ENCODE measurements at places on chromosomes 6 and 20.

- no peak for DNase-seq
Measured at GRCh38 chr6:82775361-82775760, 290.3 kb downstream of the UBE3D start.

DNA sequence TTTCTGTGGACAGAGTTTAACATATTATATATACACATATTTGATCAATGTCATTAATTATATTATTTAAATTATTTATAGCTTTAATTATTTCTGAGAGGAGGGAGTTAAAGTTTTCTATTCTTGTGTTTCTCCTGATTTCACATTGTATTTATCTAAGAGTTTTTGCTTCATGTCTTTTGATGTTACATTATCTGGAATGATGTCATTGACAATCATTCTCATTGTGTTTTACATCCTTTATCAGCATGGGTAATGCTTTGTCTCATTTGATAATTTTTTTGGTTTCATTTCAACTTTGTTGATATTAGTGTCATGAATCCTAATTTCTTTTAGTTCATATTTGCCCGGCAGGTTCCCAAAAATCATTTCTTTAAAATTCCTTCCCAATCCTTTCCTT is 56.7 kb upstream of the TOX2 start:
- no peak for DNase-seq

- no peak for DNase-seq
Measured at GRCh38 chr6:34149831-34150400, 4.0 kb upstream of the GRM4 start.

DNA sequence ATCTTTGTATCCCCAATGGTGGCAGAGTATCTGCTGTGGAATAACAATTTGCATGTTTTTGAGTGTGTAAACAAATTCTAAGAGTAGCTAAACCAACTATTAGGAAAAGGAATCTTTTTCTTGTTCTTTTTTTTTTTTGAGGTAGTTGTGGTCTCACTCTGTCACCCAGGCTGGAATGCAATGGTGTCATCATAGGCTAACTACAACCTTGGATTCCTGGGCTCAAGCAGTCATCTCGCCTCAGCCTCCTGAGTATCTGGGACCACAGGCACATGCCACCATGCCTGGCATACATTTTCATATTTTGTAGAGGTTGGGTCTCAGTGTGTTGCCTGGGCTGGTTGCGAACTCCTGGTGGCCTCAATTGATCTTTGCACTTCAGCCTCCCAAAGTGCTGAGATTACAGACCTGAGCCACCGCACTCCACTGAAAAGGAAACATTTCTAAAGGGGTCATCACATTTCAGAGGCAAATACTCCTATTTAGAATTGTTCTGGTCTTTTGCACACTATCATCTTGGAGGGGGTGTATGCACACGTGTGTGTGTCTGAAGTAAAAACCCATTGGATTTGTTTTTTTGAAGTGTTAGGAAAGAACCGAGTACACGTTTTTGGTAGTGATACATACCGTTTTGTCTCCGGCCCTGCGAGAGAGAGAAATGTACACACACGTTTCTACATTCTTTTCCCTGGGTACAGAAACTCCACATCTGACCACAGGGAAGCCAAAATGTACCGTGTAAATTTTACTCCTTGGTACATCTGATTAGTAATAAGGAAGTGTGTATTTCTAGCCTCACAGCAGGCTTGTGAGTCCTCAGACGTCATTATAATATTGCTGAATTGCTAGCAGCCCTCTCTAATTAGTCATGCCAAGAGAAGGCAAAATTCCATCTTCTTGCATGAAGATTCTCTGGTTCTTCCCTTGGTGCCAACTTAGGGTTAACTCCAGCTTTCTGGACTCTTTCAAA is 183.6 kb downstream of the JARID2 start:
- no peak for DNase-seq

- no peak for DNase-seq
Measured at GRCh38 chr6:131059486-131059885, 3.6 kb downstream of the EPB41L2 start.

DNA sequence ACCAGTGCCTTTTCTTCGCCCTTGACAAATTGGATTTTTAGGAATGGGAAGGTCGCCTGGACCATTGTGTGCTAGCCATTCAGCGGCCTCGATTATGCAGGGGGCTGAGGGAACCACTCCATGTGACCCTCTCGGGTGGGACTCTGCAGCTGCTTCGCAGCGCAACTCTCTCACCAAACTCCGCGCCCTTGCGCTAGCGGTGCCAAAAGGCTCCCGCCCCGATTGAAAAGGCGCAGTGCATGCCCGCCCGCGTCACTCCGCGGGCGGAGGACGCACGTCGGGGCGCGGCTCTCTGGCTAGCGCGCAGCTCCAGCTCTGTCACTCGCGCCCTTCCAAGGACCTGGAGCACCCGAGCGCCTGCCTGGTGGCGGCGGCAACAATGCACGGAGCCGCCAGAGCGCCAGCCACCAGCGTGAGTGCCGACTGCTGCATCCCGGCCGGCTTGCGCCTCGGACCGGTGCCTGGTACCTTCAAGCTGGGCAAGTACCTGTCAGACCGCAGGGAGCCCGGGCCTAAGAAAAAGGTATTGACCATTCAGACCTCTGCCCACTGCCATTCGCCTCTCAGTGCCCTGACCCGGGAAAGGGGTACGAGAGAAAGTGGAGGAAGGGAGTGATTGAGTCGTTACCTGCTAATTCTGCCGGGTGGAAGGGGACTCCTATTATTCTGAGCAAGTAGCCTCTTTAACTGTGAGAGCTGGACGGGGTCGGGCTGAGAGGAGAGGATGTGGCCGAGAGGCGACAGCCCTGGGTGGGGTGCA is at the start of gene PRDM13:
Gene PRDM13 (plus strand): TSS at position 178 of the 760 bp plus-strand sequence. CDS start 202 bp downstream, at position 380.
- no peak for DNase-seq

DNA sequence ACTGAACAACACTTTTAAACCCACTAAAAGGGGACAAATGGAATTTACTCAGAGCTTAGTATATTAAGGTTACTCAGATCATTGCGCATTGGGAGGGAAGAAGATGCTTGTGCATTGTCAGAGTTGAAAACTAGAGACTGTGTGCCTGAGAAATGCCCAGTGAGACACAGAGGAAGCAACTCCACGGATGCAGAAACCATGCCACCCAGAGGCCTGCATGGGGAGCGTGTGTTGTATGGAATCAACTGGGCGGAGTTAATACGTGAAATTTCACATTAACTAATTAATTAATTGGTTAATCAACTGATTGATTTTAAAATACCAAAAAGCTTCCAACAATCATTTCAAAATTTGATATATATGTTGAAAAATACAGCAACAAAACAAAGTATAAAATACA is 391.6 kb downstream of the PLCB1 start:
- DNase-seq: no peak

GRCh38 chr6:34305982-34306708 is 57.3 kb upstream of the SMIM29 start:
- no peak for DNase-seq

DNA sequence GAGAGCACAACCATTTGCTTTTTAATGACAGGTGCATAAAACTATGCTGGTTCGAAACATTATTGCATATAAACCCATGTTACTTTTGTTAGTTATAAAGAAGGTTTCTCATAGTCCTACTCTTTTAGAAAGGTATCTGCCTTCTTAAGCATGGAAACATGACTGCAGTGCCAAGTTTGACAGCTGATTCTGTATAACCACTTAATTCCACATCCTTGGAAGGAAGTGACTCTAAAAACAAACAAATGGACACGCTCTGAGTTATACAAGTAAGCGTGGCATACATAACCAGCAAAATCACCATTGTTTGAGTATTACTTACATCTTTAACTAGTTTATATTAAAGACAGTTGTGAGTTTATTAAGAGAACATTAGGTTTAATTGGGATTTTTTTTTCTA is 125.0 kb upstream of the HDGFL1 start:
- no peak for DNase-seq

DNA sequence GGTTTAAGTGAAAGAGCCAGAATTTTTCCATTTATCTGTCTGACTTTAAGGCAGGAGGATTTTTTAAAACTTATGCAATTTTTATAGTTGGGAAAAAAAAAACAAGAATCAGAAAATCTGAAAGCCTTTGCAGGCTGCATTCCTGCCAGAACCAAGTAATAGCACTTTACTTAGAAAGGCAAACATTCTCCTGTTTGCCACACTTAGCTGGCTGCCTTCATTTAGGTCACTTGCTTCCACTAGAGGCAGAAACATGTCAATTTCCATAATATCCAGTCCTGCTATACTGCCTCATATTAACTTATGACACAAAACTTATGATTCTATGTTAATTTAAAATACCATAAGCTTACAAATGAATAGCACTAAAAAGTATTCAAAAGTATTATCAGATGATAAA is 425.8 kb downstream of the FRK start:
- no peak for DNase-seq

DNA sequence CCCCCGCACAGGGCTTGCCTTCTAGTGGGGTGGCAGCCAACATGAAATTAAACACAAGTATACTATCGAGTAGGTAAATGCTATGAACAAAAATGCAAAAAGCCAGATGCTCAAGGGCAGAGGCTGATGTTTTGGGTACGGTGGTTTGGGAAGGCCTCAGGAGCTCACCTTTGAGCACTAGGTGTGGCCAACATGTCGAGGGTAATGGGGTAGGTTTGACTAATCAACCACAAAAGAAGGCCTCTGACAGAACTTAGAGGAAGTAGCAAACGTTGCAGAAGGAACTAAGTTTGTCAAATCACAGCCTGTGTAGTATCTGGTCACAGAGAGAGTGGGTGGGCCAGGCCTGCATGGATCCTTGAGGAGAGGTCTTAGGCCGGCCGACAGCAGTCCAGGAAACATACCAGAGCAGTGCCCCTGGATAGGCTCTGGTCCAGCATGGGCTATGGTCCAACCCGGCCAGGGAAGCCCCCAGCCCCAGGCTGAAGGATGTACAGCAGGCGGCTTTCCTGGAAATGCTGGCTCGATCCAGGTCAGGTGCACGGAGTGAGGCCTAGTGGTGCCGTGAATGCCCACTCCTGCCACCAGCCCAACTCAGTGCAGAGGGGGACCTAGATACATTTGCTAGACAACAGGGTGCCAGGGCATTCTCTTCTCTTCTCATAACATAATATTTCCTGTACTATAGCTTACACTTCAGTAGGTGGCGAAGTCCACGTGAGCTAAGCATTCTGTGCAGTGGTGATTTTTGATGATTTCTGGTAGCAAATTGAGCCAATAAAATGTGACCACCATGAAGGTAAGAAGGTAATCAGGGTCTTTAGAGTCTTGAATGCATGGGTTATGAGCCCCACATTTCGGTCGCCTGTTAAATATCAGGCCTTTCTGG is 56.3 kb upstream of the CD93 start:
- DNase-seq: no peak

DNA sequence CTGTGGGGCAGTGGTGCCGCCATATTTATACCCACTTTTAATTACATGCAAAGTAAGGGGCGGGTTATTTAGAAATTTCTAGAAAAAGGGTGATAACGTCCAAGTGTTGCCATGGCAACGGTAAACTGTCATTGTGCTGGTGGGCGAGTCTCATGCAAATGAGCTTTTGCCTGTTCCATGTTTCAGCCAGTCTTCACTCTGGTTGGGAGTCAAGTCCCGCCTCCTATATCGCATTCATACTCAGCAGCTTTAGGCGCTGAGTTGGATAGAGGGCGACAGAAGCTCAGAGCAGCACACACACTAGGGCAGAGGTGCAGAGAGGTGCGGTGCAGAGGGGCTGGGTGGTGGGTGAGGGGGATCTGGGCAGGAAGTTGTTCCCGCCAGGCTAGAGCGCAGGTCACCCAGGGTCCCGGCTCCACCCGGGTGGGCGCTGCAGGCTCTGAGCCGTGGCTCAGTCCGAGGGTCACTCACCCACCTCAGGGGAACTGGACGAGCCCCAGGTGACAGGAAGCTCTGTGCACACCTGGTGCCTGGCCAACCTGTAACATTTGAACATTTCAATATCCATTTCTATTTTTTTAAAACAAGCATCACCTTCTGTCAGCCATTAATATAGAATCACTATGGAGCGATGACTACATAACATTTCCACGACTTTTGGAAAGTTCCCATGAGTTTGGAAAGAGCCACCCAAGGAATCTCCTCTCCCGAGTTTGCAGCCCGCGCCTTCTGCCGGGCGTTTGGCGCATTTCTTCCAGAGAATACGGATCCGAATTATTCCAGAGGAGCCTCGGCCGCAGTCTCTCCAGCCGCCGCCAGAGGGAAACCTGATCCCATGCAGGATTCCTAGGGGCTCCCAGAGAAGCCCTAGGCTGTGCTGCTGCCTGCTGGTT is 89.1 kb upstream of the PHACTR3 start:
- DNase-seq: no peak

- DNase-seq: peak; percentile 68
Measured at GRCh38 chr6:31493875-31494694, 3.9 kb upstream of the MICB start.

GRCh38 chr6:143652841-143653331 is 24.9 kb upstream of the PHACTR2 start:
- no peak for DNase-seq

- DNase-seq: no peak
Measured at GRCh38 chr6:47083586-47084047, 41.5 kb upstream of the ADGRF1 start.

- peak; percentile 72 for DNase-seq
Measured at GRCh38 chr6:38493931-38494547, 145.7 kb downstream of the BTBD9 start.

- DNase-seq: peak; percentile 42
Measured at GRCh38 chr6:85641897-85642773, 551 bp downstream of the SYNCRIP start.

DNA sequence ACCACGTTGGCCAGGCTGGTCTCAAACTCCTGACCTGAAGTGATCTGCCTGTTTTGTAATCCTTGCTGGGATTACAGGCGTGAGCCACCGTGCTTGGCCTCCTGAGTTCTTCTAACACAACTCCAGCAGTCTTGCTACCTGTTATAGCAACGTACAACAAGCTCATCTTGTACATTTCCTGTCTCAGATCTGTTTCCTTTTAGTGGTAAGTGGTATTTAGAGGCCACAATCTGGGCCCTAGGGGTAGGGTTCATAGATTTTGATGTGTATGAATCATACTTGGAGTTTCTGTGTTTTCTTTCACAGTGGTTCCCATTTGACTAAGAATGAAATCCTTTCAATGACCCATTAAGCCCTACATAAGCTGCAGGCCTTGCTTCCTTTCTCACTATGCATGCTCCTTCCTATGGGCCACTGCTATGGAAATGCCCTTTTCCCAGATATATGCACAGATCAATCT is 27.1 kb upstream of the SYNCRIP start:
- DNase-seq: no peak

GRCh38 chr6:21382821-21383449 is 210.6 kb upstream of the SOX4 start:
- DNase-seq: no peak

DNA sequence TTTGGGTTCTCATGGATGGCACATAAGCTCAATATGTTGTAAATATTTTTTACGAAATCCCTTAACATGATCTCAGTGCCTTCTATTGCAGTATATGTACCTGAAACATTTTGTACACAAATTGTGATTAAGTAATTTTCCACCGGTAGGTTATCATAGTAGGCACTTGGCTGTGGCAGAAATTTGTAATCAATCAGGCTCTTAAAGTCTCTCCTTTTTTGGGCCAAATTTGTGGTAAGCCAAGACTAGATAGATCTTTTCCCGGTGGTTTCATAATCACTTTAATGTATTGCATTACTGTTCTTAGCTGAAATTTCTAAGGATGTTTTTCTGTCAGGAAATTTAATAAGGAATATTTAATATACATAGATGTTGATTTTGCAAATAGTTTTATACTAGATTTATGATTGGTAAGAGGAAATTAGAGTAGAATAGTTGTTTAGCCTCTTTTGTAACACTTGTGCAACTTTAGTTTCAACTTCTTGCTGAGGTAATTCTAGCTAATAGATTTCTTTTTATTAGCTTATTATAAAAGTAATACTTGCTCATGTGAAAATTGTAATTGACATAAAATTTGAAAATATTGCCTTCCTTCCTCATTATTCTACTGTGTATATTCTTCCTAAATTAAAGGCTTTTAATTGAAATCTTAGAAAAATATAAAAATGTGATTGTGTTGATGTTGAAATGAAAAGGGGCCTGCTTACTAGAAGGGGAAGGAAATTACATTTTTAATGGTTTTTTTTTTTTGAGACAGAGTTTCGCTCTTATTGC is 3.2 kb downstream of the PCMT1 start:
- no peak for DNase-seq

Measured in activated T-helper 1 cell treated with anti-CD3 and anti-CD28 coated beads, Interleukin-2, amount 50 U/mL, for 16 hours (primary cell).